ENCODE measurements at places on chromosomes 7 and 10.

DNA sequence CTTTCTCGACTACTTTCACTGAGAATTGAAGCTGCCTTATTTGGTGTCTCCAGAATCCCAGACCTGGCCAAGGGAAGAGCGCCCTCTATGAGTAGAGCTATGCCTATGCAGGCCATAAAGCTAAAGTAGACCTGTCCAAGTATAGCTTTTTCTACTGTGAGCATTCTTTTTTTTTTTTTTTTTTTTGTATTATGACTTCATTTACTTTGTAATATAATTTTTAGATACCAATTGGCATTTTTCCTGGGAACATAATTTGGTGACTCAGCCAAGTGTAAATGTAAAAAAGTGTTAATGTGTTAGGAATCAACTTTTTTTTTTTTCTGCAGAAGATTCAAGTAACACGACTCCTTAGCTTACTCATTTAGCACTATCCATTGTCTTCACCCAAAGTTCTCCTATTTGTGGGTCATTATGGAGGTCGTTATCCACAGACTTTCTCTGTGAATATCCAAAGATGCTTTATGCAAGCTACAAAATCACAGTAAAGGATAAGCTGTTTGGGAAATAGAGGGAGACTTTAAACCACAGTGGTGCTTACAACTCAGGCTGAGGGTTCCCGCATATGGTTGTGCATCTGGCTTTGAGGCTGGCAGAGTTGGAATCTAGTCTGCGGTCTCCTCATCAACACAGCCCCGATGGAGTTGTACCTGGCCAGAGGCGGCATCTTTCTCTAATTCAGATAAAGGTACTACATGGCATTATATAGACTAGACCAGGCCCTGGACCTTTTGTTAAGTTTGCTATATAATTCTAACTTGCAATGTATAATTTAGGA lies 1040.2 kb upstream of the SORCS1 start:
- no peak for DNase-seq

- no peak for DNase-seq
These were observed 100.7 kb downstream of the FAM53B start for GRCh38 chr10:124643330-124644009.

DNA sequence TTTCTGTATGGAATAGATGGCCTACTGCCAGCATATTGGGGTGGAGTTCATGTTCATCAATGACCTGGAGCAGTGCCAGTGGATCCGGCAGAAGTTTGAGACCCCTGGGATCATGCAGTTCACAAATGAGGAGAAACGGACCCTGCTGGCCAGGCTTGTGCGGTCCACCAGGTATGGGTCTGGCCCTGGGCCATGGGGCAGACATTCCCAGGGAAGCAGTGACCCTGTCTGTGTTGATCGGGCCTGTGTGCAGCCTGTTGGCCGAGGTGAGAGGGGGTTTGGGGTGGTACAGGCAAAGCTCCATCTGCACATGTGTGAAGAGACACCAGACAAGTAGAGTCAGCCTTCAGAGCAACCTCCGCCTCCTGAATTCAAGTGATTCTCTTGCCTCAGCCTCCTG lies 67.3 kb downstream of the OGDH start:
- no peak for DNase-seq

DNA sequence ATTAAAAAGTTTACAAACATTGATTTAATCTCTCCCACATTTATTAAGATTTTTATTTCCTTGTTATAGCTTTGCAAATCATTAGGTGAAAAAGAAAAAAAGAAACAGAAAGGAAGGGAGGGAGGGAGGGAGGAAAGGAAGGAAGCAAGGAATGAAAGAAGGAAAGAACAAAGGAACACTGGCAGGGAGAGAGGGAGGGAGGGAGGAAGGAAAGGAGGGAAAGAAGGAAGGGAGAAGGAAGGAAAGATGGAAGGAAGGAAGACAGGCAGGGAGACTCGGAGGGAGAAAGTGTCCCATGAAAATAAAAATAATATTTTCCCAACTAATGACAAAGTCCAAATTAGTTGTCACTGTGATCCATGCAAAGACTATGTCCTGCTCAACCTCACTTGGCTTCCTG lies 6.3 kb upstream of the ITGA8 start:
- no peak for DNase-seq

DNA sequence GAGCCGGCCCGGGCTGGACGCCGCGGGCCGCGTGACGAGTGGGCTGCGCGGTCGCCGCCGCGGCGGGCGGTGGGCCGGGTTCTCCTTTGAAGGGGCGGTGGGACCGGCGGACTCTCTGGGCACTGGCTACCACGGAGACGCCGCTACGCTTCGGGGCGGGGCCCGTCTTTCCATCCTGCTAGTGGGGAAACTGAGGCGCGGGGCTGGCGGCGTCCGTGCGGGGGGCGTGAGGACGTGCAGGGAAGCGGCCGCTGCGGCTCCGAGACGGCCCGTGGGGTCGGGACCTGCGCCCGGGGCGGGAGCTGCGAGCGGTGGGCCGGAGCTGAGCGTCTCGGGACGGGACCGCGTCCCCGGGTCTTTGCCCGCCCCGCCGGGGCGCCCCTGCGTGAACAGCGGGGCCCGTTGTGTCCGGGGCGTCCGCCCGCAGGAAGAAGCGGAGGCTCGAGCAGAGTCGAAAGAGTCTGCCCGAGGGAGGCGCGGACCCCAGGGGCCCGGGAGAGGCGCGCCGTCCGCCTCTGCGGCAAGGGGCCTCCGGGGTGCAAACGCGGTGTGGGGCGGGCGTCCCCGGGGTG lies 548 bp upstream of the BNIP3 start:
- no peak for DNase-seq

- DNase-seq, result no peak
These were observed at the start of gene KIAA1217 for GRCh38 chr10:24208661-24209431. TSS of gene KIAA1217 (plus strand) at chr10:24209138. CDS start at chr10:24209194, 56 bp downstream.

GRCh38 chr10:78424723-78425122 lies 391.1 kb downstream of the RPS24 start:
- no peak for DNase-seq

DNA sequence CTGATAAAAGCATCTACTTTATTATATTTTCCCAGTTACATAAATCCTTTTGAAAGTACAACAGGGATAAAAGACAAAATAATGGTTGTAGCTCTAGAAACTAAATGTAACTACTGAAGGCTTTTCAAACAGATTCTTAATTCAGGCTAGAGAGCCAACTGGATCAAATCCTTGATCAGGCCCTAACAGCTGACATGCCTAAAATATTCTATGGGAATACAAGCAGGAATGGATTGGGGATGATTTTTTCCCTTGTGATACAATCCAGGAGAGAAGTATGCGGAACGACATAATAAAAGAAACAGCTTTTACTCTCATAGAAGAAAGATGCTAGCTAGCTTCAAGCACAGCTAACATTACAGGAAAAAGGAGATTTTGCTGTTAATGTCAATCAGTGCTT lies 49.0 kb downstream of the NT5C2 start:
- DNase-seq, result no peak

- DNase-seq, result no peak
These were observed 21.0 kb downstream of the OPTN start for GRCh38 chr10:13120786-13121499.

- DNase-seq, result no peak
These were observed 49.5 kb downstream of the WAPL start for GRCh38 chr10:86472061-86472460.

GRCh38 chr7:134547397-134548054 lies 1.4 kb upstream of the AKR1B15 start:
- DNase-seq, result peak; percentile 29

GRCh38 chr10:49651039-49651835 lies 28.2 kb upstream of the C10orf53 start:
- no peak for DNase-seq

GRCh38 chr7:110918949-110919548 lies 171.9 kb upstream of the LRRN3 start:
- DNase-seq, result no peak

GRCh38 chr7:73839290-73839689 lies 3.0 kb downstream of the METTL27 start:
- DNase-seq, result no peak

DNA sequence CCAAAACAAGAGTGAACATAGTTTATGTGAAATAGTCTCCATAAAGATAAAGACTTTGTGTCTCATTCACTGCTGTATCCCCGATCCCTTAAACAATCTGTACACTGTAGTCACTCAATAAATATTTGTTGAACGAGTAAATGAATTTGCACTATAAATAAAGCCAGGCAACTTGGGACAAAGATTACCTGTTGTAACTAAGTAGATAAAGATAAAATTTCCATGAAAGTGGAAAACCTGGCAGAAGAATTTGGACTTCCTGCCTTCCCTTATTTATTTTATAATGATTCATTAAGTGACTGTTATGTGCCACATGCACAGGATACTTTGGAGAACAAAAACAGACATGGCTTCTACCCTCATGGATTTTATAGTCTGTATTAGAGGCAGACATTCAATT lies 277.7 kb upstream of the KAT6B start:
- no peak for DNase-seq

GRCh38 chr10:14674376-14675050 lies 100.2 kb downstream of the FAM107B start:
- no peak for DNase-seq

GRCh38 chr7:90532231-90532929 lies 62.9 kb downstream of the PTTG1IP2 start:
- DNase-seq, result no peak

- DNase-seq, result no peak
These were observed 391.7 kb upstream of the FZD8 start for GRCh38 chr10:36033808-36034207.

DNA sequence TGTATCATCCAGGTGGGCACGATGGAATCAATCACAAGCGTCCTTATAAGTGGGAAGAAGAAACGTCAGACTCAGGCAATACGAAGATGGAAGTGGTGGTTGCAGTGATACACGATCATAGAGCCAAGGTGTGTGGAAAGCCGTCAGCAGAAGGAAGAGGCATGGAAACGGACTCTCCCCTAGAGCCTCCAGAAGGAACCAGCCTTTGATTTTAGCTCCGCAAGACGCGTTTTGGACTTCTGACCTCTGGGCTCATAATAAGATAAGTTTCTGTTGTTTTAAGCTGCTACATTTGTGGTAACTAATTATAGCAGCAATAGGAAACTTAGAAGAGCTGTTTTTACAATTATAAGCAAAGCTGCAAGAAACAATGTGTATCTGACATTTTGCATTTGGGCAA lies 14.8 kb downstream of the FANK1 start:
- no peak for DNase-seq

GRCh38 chr7:5342631-5343030 lies 59.9 kb downstream of the SLC29A4 start:
- no peak for DNase-seq

DNA sequence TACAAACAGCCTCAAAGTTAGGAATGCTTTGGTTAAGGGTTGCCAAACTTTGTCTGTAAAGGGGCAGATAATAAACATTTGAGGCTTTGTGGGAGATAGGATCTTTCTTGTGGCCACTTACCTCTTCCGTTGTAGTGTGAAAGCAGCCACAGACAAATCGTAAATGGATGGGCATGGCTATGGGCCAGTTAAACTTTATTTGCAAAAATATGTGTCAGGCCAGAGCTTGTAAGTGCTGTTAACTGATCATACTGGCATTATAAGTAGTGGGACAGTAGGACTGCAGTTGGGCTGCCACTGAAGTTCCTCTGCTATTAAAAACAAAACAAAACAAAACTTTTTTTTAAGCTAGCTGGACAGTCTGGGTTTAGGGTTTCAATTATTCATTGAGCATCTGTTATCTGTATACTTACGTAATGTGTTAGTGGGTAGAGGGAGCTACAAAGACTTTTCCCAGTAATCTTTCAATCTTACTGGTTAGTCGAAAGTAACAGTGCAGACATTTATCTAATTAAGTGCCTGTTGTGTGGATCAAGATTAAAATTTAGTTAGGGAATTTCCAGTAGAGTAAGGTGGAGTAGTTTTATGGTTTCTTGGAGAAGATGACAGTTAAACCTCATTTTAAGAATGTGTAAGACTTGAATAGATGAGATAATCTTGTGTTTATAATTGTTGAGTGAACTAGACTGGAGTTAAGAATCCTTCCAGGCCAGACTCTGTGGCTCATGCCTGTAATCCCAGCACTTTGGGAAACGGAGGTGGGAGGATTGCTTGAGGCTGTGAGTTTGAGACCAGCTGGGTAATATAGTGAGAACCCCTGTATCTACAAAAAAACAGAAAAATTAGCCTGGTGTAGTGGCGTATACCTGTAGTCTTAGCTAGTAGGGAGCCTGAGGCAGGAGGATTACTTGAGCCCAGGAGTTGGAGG lies 100.1 kb downstream of the BTRC start:
- DNase-seq, result no peak

- no peak for DNase-seq
These were observed 44.8 kb upstream of the SLC16A12 start for GRCh38 chr10:89580243-89580642.

Data from naive thymus-derived CD8-positive, alpha-beta T cell (primary cell).